ENCODE measurements at places on chromosomes 1 and 21.

GRCh38 chr21:31972622-31973021 lies 99.8 kb downstream of the HUNK start:
- DNase-seq: no peak

- DNase-seq: peak; percentile 93
Measured at GRCh38 chr1:38138498-38139233, 92.1 kb upstream of the POU3F1 start.

DNA sequence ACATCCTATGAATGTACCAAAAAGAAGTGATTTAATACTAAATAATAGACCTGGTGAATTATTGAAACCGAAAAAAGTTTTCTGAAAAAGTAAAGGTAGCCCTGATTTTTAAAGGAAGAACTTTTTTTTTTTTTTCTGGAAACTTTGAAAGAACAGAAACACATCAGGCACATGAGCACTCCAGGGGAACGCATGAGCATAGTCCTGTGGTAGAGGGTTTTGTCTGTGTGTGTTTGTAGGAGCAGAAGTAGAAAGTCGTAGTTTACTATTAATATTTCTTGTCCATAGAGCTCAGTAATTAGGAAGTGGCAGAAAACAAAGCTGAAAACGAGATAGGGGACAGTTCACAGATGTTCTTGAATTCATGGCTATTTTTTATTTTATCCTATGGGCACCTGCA lies 1175.9 kb upstream of the B3GALT2 start:
- no peak for DNase-seq

DNA sequence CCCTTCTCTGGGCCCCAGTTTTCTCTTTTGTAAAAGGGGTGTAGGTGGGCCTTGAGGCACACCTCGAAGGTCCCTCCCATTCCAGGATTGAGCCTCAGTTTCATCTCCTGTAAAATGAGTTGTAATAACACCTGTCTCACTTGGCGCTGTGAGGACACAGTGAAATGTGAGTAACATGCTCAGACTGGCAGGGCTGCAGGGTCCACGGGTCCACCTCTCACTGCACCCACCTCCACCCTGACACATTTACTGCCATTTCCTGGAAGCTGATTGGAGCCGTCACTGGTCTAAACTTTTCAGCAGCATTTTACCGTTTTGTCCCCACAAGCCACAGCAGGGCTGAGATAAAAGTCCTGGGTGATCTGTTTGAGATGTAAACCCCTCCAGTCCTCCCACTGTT lies 398.0 kb downstream of the PTPRU start:
- DNase-seq: no peak

DNA sequence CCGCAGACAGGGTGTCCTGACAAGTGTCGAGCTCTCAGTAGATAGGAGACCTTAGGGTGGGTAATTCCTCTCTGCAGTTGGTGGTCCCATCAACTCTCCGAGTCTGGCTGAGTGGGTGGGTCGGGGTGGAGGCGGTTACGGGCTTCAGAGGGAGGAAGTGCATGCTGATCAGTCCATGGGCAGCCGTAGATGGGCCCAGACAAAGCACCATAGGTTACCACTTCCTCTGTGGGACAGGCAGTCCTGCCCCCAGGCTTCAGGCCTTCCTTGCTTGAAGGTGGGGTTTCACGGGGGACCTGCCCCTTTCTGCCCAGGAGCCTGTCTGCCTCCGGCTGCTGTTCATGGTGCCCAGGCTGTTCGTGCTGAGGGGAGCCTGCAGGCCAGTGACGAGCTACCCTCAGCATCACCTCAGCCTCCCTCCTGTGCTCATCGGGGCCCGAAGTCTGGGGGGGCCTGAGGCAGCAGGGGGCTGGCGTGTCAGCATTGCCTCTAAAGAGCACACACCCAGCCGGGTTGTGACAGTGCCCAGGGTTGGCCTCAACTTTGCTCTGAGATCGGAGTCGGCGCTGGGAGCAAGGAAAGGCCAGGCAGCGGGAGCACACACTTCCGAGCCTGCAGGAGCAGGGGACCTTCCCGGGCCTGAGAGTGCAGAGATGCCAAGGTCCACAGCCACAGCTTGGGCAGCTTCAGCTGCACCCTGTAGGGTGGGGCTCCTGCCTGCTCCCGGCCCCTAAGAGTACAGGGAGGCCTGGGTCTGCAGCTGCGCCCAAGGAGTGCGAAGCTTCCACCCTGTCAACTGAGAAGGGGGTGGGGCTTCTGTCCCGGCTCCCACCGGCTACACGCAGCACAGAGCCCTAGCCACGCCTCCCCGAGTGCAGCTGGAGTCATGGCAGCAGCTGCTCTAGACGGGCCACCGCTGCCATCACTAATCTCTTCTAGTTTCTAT lies 225.4 kb upstream of the NRIP1 start:
- DNase-seq: no peak

DNA sequence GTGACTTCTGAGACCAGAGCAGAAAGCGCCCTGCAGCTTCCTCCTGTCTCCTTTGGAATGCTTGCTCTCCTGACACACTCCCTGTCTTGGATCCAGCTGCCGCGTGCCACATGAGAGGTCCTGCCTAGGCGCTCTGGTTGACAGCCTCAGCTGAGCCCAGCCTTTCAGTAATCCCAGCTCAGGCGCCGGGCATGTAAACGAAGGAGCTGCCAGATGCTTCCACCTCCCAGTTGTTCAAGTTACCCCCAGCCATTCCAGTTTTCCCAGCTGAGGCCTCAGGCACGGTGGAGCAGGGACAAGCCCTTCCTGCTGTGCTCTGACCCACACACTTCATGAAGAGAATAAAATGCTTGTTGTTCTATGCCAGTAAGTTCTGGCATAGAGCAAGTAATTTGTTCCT lies 14.3 kb upstream of the CD34 start:
- DNase-seq: no peak

DNA sequence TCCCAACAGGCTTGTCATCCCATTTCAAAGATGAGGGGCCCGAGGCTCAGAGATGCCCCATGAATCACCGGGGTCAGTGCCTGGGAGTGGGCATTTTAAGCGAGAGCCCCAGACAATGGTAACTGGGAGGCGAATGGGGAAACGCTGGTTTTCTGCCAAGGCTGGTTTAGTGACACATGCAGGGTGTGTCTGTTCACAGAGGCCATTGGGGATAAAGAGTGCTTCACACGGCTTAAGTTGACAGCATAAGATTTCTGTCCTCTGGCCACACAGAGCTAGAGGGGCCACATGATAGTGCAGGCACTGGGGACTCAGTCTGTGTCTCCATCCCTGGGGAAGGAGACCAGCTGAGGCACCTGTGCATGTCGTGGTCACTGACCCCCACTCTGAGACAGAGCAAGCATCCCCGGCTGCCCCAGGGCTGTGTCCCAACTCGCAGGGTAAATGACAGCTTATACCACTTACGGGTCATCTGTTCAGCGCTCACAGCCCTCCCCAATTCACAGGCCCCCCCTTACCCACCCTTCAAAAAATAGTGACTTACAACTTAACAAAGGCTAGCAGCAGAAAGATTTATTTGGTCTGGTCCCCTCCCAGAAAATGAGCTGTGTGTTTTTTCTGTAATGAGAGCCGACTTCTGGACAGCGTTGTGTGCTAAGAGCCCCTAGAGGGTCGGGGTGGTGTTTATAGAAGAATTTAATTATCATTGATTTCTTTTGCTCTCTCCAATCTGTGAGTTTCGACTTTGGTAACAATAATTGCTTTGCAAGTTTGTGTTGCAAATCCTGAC lies 34.9 kb upstream of the ARHGEF16 start:
- no peak for DNase-seq

- DNase-seq: no peak
Measured at GRCh38 chr1:177425199-177425598, 254.4 kb downstream of the BRINP2 start.

DNA sequence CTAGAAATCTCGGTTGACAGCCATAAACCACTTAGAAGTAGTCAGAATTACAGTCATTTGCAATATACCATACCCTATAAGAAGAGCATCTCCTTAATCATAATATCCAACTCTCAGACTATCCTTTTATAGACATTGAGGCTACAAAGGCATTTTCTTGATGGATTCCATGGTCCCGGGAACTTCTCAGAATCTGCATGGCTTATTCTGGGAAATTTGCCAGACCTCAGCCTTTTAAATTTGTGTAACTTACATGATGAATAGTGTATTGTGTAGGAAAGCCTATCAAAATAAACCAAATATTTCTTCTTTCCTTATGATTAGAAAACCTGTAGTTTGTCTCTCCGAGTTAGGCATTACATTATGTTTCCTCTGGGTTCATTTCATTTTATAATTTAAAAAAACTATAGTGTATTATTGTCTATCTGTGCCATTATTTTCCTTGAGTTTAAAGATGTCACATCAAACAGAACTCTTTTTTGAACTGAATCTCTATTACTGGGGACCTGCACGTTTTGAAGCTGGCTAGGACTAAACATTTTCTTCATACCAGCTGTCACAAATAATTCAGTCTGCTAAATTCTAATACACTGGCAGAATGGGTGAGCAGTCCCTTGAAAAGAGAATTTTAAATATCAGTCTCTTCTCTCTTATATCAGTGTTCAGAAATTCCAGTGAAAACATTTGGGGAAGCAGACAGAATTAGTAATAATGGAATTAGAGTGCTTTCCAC lies 102.9 kb downstream of the GABPA start:
- peak; percentile 56 for DNase-seq

All from non-pigmented ciliary epithelial cell (primary cell).